ENCODE measurements at places on chromosomes 2 and 18.

- peak; percentile 51 for DNase-seq
Measured at GRCh38 chr18:79680100-79680879, 687 bp downstream of the CTDP1 start.

DNA sequence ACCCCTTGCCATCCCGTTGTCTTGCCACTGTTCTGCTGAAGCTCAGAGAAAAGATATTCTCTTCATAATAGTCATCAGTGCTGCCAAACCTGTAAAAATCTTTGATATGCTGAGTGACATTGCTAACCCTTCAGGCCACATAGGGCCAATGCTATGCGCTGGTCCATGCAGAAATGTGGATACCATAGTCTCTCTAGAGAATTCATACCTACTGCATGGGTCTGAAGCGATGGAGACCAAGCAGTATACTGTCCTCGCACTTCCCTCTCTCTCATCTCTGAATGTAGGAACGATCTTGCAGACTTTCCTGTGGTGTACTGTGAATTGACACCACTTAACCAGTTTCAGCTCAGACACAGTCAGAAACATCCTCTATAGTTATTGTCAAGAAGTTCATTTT, 17.9 kb upstream of the ANKRD44 start:
- DNase-seq: no peak

DNA sequence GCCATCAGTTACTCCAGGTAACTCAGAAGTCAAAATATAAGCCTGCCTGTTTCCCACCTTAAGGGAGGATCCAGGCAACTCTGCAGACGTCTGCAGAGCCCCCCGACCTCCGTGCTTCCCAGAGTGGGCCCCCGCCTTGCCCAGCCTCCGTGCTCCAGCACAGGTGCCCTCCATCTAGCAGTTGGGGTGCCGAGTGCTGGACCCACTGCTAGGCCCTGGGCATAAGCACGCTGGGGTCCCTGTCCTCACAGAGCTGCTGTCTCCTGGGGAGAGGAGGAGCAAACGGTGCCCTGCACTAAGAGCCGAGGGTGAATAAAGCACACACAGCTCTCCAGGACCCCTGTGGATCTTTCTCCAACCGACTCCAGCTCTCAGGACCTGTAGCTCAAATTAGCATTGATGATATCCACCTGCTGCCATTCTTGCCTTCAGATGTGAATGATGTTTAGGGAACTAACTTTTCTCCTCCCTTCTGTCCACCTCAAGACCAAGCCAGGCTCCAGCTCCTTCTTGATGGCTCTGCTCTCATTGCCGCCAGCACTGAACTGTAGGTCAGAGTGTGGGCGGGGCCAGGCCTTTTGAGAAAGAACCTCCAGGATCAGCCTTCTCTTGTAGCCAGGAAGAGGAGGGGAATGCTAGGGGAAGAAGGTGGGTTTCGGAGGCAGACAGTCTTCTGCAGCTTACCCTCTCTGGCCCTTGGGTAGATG, 121.2 kb downstream of the SMAD7 start:
- DNase-seq: no peak

- DNase-seq: no peak
Measured at GRCh38 chr2:100747996-100748615, 71.8 kb upstream of the NPAS2 start.

DNA sequence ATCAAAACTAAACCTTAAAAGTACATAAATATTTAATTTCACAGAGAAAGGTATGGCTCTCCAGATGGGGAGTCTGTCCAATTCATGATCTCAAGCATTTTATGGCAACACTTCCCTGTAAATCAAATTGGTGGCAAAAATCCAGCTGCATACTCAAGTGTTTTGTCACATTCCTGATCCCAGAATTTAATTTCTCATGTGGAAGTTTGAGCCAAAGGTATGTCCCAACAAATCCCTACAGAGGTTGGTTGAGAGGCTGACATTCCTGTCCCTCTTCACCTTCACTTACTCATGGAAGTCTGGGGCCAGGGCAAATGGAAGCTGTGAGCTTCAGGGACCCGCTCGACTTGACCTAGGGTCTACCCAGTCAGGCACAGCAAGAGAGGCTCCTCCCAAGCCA, 17.7 kb downstream of the KLF7 start:
- no peak for DNase-seq

DNA sequence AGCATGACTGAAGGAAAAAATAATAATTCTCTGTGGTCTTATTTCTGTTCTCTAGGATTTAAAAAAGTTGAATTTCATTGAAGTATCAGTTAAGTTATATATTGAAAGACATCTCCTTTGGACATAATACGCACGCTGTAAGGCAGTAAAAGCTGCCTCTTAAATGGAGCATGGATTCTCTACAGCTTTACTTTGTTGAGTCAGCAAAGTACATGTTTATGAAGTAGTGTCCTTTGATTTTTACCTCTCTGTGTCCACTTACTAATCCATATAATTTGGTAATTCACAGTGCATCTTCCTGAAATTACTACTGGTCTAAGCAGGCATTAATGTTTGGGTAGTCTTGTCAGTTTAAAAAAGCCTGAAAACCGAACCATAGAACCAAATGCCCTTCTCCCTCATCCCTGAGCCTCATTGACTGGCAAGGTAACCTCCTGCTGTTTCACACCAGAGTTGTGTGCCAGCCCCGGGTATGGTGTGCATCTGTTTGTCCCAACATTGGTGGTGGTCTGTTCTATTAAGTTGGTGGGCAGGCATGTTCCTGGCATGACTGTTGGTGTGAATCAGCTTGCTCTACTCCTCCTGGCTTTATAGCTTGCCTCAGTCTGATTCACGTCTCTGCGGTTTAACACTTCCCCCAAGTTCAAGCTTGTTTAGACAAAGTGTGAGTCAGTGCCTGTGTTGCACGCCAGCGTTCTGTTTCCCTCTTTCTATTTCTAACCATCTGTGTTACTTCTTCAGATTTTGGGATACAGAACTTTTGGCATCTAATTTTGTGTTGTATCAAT, 71.0 kb upstream of the ITM2C start:
- peak; percentile 57 for DNase-seq

- DNase-seq: no peak
Measured at GRCh38 chr18:28903306-28903705, 726.4 kb upstream of the CDH2 start.

DNA sequence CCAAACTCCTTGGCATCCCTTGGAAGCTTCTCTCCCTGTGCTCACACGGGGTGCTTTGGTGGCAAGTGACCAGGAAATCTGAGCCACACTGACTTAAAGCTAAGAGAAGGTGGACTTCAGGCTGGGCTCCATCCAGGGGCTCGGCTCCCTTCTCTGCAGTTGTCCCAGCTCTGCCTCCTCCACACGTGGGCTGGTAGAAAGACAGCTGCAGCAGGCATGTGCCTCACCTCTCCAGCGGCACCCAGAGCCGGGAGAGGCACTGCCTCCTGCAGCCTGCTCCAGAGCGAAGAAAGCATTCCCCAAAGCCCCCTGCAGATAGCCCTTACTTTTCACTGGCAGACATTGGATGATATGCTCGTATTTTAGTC, 11.3 kb downstream of the KCNF1 start:
- no peak for DNase-seq

DNA sequence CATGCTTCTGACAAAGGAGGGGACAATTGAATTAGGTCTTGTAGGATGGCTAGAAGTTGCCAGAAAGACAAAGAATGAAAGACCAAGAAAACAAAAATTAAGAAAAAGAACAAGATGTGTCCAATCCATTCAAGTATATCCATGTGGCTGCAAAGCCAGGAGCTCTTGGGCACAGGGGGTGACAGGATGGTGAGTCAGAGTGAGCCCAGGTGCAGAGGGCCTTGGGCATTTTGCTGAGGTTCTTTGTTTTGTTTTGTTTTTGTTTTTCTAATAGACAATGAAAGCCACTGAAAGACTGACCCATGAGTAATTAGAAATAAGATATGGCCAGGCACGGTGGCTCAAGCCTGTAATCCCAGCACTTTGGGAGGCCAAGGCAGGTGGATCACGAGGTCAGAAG, 104.6 kb upstream of the KLHL29 start:
- DNase-seq: no peak

DNA sequence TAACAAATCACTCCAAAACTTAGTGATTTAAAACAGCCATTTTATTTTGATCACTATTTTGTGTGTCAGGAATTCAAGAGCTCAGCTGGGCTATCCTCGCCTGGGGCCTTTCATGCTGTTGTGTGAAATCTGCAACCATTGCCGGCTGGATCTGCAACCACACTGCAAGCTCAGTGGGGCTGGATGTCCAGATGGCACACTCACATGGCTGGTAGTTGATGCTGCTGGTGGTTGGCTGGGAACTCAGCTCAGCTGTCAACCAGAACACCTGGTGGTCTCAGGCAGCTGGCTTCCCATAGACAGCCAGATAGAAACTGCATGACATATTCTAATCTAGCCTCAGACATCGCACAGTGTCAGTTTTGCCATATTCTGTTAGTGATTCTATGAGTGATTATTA, 30.6 kb upstream of the AP1S3 start:
- no peak for DNase-seq

GRCh38 chr2:51778806-51779205, 746.9 kb upstream of the NRXN1 start:
- DNase-seq: no peak

- DNase-seq: no peak
Measured at GRCh38 chr2:102839668-102840388, 78.0 kb downstream of the TMEM182 start.

- DNase-seq: no peak
Measured at GRCh38 chr2:116676776-116677175, 1137.7 kb upstream of the DDX18 start.

- peak; percentile 26 for DNase-seq
Measured at GRCh38 chr2:202375033-202375608, 1.0 kb upstream of the BMPR2 start.

DNA sequence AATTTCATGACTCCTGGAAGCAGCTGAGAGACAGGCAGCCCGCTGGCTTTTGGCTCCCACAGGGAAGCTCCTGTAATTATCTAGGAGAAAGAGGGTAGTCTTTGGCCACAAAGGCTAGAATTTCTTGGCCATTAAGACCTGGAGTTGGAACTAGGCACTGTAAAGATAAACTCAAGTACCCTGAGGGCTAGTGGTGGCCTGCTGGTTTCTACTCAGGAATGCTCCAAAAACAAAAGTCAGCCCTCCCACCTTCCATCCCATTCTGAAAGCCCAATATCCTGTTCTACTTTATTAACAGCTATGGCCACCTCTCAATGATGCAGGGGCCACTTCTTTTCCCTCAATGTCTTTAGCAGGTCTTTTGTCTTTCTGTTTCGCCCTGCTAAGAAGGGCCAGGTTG, 34.0 kb upstream of the CYP26B1 start:
- no peak for DNase-seq

- DNase-seq: no peak
Measured at GRCh38 chr2:204042401-204042800, 105.8 kb downstream of the ICOS start.

DNA sequence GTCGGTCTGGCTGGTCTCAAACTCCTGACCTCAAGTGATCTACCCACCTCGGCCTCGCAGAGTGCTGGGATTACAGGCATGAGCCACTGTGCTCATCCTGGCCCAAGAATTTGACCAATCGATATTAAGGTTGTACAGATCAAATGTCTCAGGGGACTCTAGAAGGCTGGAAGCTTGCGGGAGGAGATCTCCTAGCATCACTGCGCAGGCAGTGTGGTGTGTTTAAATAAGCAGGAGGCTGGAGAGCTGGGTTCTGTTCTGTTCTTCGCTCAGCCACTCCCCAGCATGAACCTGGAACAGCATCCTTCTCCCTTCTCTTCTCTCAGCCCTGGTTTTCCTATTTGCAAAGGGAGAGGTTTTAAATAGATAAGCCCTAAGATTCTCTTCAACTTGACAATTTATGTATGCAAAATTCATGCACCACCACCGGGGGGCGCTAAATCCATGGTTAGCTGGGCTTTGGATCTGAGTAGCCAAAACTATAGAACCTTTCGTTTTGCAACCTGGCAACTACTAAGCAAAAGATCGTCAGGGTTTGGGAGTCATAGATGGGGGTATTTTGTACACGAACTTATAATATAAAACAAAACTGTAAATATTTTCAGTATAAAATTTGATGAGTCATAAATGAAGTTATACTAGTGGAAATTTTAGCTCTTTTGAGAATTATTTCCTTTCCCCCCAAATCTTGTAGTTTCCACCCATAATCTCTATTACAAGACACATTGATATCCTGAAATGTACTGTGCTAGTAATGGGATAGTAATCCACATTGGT, 60.6 kb downstream of the SLC16A14 start:
- peak; percentile 72 for DNase-seq

DNA sequence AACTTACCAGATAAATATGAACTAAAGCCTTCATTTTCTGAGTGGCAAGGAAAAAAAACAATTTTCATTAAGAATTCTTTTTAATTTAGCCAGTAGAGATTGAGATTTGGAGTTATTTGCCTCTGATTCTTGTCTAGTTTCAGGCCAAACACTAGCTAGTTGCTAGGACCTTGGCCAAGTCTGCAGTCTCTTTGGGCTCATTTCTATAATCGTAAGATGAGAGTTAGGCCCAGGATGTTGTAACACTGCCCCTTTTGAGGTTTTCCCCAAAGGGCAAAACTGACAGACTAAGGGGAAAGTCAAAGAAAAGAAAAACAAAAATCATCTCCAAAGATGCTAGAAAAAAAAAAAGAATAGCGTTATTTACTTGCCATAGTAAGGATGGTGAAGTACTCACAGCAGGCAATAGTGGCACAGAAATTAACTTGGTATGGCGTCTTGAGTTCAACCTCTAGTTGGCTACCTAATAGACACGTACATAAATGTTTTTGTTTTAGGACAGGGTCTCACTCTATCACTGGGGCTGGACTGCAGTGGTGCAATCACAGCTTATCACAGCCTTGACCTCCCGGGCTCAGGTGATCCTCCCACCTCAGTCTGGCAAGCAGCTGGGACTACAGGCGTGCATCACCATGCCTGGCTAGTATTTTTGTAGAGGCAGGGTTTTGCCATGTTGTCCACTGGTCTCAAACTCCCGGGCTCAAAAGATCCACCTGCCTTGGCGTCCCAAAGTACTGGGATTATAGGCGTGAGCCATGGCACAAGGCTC, 23.0 kb upstream of the ADAM17 start:
- DNase-seq: no peak

DNA sequence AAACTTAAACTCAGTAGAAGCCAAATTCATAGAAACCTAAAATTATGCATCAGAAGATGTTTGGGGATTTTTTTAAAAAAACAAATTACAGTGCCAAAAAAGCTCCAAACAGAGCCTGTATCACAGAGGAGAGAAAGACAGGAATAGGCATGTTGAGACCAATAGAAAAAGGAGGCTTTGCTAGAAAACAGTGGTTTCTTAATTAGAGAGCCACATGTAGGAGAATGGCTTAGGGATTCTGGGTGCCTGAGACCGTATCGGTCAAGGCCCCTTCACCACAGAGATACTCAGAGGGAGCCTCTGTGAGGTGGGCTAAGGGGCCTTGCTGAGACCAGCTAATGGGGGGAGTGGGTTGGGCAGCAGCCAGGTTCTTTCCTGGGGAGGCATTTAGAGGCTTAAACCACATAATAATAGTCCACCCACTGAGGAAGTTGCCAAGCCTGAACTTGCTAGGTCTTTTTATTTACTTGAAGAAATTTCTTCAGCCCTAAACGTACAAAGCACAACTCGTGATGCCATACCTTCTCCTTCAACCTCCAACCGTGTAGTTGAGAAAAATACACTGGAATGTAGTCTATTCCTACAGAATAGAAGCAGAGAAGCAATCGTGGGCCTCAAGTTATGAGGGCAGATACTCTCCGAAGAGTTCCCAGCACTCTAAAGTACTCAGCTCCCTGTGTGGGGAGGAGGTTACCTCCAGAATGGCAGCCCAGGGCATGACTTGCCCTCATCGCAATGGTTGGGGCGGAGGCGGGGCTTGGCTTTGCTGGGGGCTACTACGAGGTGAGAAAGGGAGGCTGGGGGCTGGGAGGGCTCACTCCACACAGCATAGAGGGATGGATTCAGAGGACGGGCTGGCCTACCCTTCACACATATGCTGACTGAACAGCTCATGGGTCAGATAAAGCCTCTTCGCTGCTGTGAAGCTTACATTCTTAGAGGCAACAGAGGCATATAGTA, 237.9 kb downstream of the TPGS2 start:
- DNase-seq: no peak

GRCh38 chr2:11698009-11698922, 28.3 kb upstream of the NTSR2 start:
- no peak for DNase-seq

Data from CD8-positive, alpha-beta memory T cell (primary cell).